ENCODE measurements at places on chromosomes 3 and 15.
A peak's percentile ranks its signal among the peaks of the same experiment; 100 is the strongest.

- DNase-seq: no peak
Measured at GRCh38 chr3:124826703-124827102, 60.5 kb downstream of the ITGB5 start.

DNA sequence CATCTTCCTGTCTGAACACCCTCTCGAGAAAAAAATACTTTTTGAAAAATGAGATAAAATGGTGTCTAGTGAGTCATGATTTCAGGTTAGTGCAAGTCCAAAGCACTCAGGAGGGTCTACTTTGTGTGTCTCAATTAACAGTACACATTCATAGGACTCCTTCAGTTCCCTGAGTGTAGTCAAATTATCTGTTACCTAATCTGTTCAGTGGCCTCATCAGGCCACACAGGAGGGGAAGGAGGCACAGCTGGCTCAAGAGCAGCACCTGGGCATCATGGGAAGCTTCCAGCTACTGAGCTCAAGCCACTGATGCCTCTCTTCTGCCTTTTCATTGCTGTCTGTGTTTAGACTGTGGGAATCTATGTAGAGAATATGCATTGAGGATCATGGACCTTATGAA lies 341.4 kb upstream of the SGO1 start:
- no peak for DNase-seq

DNA sequence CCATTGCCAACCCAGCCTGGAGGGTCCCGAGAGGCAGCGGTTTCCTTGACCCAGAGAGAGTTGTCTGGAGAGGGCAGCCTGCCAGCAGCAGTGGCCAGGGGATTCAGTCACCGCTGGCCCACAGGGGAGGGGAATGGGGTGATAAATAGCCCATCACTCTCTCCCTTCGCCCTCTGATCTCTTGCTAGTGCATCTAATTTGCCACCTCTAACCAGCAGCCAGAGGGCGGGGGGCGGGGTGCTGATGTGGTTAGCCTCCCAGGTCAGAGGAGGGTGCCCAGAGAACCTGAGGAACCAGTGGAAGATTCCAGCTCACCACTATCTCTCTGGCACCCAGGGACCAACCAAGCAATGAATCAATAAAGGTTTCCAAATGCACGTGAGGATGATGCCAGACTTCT lies 35.1 kb upstream of the SLC6A11 start:
- no peak for DNase-seq

DNA sequence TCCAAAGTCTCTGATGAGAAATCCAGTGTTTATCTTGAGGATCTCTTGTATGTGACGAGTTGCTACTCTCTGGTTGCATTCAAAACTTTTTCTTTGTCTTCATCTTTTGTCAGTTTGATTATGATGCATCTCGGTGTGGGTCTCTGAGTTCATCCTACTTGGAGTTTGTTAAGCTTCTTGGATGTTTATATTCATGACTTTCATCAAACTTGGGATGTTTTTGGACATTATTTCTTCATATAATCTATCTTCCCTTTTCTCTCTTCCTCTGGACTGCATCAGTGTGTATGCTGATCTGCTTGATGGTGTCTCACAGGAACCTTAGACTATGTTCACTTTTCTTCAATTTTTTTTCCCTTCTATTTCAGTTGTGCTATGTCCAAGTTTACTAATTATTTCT lies 320.4 kb downstream of the TLE3 start:
- DNase-seq: no peak

DNA sequence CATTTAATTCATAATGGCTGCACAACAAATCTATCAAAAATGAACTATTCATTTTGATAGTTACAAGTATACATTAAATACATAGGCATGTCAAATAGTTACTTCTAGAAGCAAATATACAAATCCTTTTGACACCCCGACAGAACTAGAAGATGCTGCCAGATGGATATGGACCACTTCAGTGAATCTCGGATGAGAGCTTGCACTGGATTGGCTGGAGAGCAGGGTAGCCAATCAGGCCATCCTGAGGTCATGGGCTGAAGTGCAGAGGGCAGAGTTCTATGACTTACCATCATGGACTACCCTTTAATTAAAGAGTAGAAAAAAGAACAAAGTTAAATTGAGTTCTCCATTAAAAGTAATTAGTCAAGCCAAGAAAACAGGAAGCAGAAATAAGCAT lies 8.3 kb downstream of the CCNL1 start:
- DNase-seq: no peak

- DNase-seq: no peak
Measured at GRCh38 chr3:196440696-196441095, 8.5 kb upstream of the UBXN7 start.

GRCh38 chr3:132543011-132543739 lies 53.9 kb upstream of the ACKR4 start:
- DNase-seq: no peak

- no peak for DNase-seq
Measured at GRCh38 chr3:173275740-173276139, 121.8 kb upstream of the NLGN1 start.

DNA sequence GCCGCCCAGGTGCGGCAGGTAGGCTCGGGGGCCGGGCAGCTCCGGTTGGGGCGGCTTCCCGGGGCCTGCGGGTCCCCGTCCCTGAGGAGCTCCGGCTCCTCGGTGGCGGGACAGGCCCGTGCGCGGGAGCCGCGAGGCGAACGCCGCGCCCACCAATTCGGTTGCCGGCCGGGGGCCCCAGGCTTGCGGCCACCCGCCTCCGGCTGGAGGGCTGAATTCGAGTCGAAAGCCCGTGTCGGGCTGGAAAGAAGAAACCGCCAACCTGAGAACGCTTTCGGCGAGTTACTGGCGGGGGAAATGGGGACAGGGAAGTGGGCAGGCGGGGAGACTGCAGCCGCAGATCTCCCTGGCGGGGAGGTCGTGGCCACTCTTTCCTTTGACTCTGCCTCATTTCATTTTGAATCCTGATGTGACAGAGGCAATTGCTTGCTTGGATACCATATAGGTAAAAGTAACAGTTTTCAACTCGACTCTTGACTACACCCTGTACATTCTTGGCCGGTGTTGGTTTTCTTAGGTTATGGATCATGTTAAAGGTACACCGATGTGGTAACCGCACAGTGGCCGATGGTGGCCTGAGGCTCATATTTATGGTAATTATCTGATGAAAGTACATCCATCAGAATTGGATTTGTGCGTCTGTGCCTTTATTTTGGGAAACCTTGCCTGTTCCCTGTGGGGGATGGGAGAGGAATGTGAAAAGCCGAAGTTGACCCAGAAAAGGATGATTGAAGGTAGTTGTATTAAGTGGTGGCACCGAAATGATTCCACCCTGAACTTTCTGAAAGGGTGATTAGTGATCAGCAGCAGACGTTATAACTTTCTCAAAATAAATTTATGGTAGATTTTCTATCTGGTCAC lies 1.7 kb downstream of the B3GNT5 start:
- peak; percentile 30 for DNase-seq

DNA sequence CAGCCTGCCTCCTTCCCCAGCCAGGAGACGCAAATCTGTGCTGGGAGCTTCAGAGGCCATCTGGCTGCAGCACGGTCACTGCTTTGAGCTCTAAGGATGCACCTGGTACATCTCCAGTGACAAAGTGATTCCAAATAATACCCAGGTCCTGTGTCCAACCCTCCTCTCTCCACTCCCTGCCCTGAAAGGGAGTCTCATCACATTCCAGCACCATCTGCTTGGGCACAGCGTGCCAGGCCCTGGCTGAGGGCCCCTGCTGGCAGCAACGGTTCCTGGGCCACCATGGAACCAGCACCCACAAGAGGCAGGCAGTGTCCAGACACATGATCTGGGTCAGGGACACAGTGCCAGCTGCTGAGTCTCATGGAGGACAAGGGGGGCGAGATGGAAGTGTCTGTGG lies 81.3 kb downstream of the MTHFS start:
- peak; percentile 41 for DNase-seq

GRCh38 chr15:58398643-58399042 lies 33.1 kb upstream of the LIPC start:
- no peak for DNase-seq

GRCh38 chr15:100384108-100384410 lies 42.3 kb upstream of the ADAMTS17 start:
- DNase-seq: no peak

GRCh38 chr3:191334346-191334893 lies 4.1 kb upstream of the UTS2B start:
- DNase-seq: no peak

DNA sequence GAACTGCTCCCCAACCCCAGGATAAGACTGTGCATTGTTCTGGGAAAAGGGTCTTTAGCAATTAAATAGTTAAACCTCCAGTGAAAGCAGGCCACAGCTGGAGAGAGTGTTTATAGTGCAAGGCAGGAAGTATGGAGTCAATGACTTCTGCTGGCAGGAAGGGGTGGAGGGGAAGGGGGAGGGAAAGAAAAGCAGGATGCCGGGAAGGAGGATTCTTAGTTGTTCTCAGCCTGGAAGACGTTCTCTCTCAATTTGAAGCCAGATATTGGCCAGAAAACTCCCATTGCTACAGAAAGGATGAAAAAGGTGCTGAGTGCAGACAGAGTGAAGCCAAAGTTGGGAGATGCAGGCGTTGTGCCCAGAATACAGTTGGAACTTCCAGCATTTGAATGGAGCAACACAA lies 35.7 kb upstream of the ACTL6A start:
- peak; percentile 59 for DNase-seq

- DNase-seq: no peak
Measured at GRCh38 chr15:47523681-47524475, 193.4 kb upstream of the SEMA6D start.

DNA sequence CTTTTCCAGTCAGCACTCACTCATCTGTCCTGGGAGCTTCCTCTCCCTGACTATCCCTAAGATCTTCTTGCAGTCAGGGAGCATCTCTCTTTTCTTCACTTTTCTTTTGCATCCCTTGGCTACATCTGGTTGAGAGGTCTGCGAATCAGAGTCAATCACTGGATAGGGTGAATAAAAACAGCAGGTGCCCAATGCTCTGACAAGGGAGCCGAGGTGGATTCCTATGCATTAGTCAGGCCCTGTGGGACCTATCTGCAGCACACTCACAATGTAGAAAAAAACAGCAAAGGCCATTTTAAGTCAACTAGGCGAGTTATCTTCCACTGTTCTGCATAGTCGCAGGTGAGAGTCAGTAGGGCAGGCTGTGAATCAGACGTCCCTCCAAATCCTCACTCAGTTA lies 35.5 kb downstream of the DZIP1L start:
- no peak for DNase-seq

DNA sequence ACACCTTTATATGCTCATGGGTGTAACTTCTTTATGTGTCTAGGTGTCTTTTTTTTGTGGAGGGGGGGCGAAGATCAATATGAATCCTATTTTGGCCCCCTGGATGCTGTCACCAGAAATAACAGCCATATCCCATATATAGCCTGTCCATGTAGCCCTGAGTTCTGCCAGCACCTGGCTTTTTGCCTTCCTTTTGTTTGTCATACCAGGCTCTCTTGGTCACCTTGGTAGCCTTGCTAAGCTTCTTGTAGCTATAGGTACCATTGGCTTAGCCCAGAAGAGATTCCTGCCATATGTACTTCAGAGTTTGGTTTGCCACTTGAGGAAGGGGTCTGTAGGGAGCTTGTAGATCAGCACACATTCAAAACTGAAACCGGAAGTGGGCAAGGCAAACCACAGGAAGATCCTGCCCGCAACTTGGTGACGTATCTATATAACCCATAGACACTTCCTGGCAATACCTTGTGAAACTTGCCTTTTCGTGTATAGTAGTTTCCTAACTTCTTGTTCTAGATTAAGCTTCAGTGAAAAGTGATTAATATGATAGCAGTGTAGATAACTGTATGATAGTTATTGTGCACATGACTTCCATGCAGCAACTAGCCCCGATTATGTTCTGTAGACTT lies 11.9 kb downstream of the RASA2 start:
- no peak for DNase-seq

GRCh38 chr3:196149831-196150301 lies 61.3 kb downstream of the ZDHHC19 start:
- DNase-seq: no peak

DNA sequence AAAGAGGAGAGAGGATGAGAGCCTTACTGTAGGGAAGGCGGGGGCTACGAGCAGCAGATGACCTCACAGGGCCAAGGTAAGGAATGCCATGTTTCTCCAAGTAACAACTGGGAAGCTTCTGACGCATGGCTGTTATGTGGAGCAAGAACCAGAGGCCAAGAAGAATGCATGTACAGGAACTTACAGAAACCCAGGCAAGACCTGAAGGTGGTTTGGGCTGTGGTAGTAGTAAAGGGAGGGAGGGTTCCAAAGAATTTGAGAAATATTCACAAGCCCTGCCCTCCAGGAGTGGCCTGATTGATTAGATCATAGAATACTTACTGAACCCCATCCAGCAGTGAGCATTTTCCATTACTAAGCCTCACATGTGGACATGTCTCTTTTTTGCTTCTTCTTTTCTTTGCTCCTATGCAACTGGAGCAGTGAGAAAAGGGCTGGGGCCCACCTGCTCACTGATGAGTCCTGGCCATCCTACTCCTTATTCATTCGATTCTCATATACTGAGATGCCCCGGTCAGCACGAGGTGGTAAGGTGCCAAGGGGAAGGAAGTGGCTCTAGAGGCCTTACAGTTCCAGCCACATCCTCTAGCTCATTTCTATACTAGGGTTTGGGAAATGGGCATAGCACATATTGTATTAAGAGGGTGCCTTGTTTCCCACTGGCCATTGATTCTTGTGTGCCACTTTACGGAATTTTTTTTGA lies 8.3 kb upstream of the SLC12A8 start:
- no peak for DNase-seq

GRCh38 chr15:80324545-80325080 lies 72.6 kb upstream of the CTXND1 start:
- no peak for DNase-seq

GRCh38 chr3:63731866-63732265 lies 79.4 kb downstream of the SNTN start:
- no peak for DNase-seq

DNA sequence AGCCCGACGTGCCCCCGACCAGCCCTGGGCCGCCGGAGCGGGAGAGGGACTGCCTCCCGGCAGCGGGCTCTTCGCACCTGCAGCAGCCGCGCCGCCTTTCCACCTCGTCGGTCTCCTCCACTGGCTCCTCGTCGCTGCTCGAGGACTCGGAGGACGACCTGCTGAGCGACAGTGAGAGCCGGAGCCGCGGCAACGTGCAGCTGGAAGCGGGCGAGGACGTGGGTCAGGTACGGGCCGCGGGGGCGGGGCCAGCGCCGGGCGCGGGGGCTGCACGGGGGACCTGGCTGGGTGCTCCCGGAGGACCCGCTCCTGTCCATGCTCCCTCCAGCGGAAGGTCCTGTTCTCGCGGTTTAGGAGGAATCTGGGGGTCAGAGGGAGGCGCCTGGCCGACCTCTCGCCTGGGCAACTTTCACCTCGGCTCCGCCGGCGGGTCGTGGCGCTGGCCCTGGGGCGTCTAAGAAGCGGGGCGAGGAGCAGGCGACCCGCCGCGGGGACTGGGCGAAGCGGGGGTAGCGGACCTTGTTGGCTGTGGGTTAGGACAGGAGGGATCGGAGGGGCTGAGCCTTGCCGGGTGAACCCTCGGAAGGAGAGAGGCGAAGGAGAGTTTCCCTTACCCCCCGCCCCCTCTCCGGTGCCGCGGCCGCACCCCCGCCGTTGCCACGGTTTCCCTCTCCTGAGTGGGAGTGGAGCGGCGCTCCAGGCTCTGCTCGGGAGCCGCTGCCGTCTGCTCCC lies 682 bp downstream of the ITPKA start:
- DNase-seq: no peak

- DNase-seq: no peak
Measured at GRCh38 chr3:197397838-197398237, 99.4 kb upstream of the DLG1 start.

- DNase-seq: peak; percentile 33
Measured at GRCh38 chr3:108297647-108298046, 1.3 kb downstream of the HHLA2 start.

All from left ventricle myocardium inferior (tissue), 1 donor.